Progenitor cell of endocrine pancreas (in vitro differentiated cells): ENCODE measurements at places on chromosomes 3 and 15. TPM values are rescaled to one million over a fixed set of nuclear protein-coding genes. Genes with fewer than 3 reads are reported as not detected.
A peak's percentile ranks its signal among the peaks of the same experiment; 100 is the strongest.

GRCh38 chr3:107855710-107856109, 235.1 kb downstream of the CD47 start:
- H3K27me3 ChIP-seq, result no peaks in the 10 kb centered on the region
- no peaks in the 10 kb centered on the region for H3K36me3 ChIP-seq
- no peak for DNase-seq
- no peak overlapping the region for H3K4me3 ChIP-seq
- no peaks in the 10 kb centered on the region for H3K4me1 ChIP-seq

Gene COLQ
- 9.2 and 9.9 TPM in 2 replicates for total RNA-seq

- no peak overlapping the region for H3K4me3 ChIP-seq
- DNase-seq, result no peak
- H3K4me1 ChIP-seq, result peaks cover 19% of the 10 kb centered on the region
- H3K27ac ChIP-seq, result no peak overlapping the region
Measured at GRCh38 chr15:101450403-101451265, 38.9 kb downstream of the PCSK6 start.

GRCh38 chr3:151895478-151896241, 22.2 kb downstream of the SUCNR1 start:
- H3K4me1 ChIP-seq, result peaks cover 2% of the 10 kb centered on the region
- H3K27me3 ChIP-seq, result no peaks in the 10 kb centered on the region
- H3K4me3 ChIP-seq, result no peak overlapping the region

DNA sequence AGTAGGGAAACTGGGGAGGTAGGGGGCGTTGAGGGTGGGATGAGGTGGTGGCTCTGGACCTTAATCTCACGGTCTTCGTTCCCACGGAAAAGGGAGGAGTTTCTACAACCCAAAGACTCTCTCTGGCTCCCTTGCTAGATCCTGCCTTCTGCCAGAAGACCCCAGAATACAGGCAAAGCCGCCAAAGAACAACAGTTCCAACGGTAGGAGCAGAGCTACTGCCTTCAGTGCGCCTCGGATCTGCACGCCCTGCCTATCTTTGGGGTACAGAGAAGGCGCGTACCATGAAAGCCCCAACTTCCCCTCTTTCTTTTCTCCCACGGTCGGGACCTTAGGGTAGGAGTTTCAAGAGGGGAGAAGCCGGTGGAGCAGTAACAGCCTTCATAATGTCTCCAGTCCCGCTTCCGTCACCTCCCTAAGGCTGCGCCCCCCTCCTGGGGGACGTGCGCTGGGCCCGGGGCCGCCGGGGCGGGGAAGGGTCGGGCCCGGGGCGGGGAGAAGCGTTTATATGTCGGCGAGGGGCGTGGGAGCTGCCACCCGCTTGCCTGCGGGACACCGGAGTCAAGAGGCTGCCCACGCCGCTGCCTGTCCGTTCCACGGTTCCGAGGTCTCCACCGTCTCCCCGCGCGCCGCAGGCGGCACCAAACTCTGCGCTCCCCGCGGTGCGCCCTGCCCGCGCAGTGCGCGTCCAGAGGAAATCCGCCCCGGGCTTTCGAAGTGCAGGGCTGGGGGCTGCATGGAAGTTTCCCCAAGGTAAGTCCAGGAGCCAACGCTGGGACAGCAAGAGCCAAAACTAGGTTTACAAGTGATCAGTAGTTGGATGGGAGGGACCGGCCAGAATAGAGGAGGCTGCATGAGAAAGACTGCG, at the start of gene COL6A6:
Gene COL6A6, plus strand, starts transcription at position 533 of the 868 bp plus-strand sequence. CDS start 43,188 bp downstream, outside the sequence.
- peak within 1 kb of the TSS; percentile 65 for H3K4me3 ChIP-seq
- peaks cover 54% of the 10 kb centered on the region for H3K27me3 ChIP-seq
- no peak for DNase-seq
- no peaks in the 10 kb centered on the region for H3K36me3 ChIP-seq
- peaks cover 8% of the 10 kb centered on the region for H3K4me1 ChIP-seq
- peak within 1 kb of the TSS; percentile 18 for H3K27ac ChIP-seq

GRCh38 chr3:38047896-38048295, 8.9 kb downstream of the DLEC1 start:
- H3K4me3 ChIP-seq, result no peak overlapping the region
- peaks cover under 1% of the 10 kb centered on the region for H3K27me3 ChIP-seq
- H3K36me3 ChIP-seq, result no peaks in the 10 kb centered on the region
- H3K4me1 ChIP-seq, result peaks cover 7% of the 10 kb centered on the region
- DNase-seq, result no peak
- H3K27ac ChIP-seq, result no peak overlapping the region
